Liver (tissue), 10 donors: ENCODE measurements at places on chromosomes 16 and 17.

DNA sequence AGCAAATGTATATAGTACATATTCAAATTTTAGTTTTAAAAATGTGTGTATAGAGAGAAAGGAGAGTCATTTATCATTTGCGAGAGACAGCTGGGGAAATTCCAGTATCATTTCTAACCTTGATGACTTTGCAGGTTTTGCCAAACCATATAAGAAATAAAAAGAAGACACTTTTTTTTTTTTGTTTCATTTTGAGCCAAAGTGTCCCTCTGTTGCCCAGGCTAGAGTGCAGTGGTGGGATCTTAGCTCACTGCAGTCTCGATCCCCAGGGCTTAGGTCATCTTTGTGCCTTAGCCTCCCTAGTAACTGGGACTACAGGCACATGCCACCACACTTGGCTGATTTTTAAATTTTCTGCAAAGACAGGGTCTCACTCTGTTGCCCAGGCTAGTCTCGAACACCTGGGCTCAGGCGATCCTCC lies 38.4 kb upstream of the VWA3A start:
- DNase-seq = no peak

GRCh38 chr16:77945126-77945525 lies 77.2 kb upstream of the CLEC3A start:
- DNase-seq = no peak

DNA sequence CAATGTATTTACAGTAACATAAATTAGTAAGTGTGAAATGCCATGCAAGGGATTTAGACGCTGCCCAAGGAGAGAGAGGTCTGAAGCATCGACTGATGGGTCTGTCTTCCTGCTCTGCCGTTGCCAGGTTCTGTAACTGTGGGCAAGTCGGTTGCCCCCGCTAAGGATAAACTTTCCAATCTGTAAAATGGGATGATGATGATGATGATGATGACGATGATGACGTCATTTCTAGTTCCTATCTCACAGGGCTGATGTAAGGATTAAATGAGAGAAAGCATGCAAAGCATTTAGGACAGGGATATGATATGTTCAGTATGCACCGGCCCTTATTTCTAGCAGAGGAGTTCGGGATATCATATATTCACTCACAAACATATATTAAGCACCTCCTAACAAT lies 54.8 kb downstream of the C17orf67 start:
- no peak for DNase-seq

DNA sequence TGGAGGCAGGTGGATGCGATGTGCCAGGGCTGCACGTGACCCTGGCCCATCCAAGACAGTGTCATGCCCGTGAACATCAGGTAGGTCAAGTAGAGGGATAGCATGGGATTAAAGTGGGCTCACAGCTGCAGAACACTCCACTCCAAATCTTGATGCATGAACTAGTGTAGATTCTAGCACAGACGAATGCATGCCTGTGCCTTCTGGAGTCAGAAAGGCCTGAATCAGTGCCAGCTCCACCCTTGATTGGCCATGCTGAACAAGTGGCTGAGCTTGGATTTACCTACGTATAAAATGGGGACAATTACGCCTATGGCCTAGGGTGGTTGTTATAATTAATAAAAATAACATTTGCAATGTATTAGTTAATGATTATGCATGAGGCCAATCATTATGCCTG lies 10.6 kb downstream of the IRX3 start:
- DNase-seq = no peak

GRCh38 chr16:77759821-77760220 lies 28.5 kb upstream of the VAT1L start:
- no peak for DNase-seq

DNA sequence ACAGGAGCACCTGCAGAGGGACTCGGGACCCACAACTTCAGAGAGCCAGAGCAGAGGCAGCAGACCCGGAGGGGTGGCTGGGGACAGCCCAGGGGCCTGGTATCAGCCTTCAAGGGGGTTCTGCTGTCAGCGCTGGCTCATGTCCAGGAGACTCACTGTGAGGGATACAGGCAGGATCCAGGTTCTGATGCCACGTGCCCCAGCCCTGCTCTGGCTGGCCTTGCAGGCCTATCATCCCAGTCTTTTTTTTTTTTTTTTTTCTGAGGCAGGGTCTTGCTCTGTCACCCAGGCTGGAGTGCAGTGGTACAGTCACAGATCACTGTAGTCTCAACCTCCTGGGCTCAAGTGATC lies 9.0 kb upstream of the MTSS2 start:
- peak; percentile 58 for DNase-seq

DNA sequence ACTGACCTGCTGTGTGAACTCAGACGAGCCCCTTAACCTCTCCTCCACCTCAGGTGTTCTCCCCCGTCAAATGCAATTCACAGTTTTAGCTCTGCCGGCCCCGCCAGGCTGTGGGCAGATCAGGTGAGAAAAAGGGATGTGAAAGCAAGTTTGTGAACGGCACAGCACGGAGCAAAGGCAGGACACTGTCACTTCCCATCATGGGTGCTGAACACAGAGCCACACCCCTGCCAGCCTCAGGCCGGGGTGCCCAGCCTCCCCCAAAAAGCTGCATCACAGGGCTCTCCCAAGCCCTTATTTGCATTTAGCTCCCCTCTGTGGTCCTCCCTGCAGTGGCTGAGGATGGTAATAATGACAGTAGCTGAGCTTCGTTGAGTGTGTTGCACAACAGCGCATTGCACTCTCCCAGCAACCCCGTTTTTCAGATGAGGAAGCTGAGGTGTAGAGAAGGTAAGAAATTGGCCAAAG lies 88.8 kb upstream of the TNRC6C start:
- no peak for DNase-seq
